ENCODE measurements at places on chromosomes 2 and 18. TPM values are rescaled to one million over a fixed set of nuclear protein-coding genes. Genes with fewer than 3 reads are reported as not detected.

Gene PTMA
- 478 TPM for total RNA-seq

Gene CELF4
- total RNA-seq = 62.9 TPM

Gene STPG4
- total RNA-seq = 1.00 TPM

Gene PLA2R1
- 11.9 TPM for total RNA-seq

Gene LOXHD1
- total RNA-seq = 0.18 TPM

Gene GPR39
- 4.3 TPM for total RNA-seq

Gene ATG16L1
- total RNA-seq = 36.7 TPM

Gene DSG1
- 0.27 TPM for total RNA-seq

Gene BOK
- 19.1 TPM for total RNA-seq

Gene TUBA3E
- not detected for total RNA-seq

Gene C18orf63
- not detected for total RNA-seq

Gene FOSL2
- total RNA-seq = 5.8 TPM

Gene DQX1
- 0.45 TPM for total RNA-seq

All from cerebellum (tissue), 4 donors.